Retinal pigment epithelial cell (primary cell): ENCODE measurements at places on chromosomes 5 and 9.

DNA sequence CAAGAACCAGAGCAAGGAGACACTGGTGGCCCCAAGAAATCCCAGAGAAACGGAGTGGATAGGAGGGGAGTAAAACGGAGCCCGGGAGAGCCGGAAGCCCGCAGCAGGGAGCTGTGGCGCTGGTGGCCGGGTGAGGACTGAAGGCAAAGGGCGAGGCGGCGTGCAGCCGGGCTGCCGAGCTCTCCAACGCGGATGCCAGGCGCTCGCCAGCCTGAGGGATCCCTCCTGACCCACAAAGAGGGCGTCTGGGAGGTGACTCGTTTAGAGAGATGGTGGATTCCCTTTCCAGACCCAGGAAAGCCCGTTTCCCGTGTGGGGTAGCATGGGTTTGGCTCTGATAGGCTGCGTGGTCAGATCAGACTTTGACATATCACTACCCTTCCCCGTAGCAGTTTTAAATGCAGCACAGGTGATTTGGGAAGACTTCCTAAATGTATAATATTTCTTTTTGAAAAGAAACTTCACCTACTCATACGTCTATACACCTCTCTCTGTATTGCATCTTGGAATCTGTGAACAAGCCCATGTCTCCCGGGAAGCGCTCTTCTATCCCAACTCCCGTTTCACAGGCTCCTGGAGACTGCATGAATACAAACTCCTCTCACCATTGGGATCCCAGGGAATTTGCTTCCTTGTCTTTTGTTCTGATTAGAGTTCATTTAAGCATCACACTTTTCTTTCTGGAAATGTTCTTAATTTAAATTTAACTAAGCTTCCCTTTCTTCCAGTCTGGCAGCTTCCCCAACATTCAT lies 158.1 kb downstream of the C9orf152 start:
- DNase-seq, result no peak

DNA sequence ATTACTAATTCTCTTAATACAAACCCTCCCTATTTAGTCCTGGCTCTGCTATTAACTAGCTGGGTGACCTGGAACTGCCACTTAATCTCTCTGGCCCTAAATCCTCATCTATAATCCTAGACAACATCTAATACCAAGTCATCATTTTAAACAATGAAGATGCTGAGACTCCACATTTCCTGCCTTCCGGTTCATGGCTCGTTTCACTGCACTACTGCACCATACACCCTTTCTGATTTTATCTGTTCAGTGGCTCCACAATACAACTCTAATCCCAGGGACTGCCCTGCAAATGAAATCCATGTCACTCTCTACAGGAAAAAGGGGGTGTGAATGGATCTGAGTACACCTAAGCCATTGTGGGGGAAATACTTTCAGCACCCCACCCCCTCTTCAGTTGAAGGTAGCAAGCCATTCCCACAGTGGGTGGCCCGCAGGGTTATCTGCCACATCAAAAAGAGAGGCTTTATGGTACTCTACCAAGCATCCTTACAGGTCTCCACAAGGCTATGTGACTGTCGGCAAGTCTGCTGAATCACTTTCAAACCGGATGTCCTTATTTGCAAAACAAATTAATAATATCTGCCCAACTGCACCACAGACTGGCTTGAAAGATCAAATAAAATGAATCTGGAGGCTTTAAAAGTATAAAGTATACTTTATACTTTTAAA lies 89.5 kb downstream of the EPB41L4A start:
- no peak for DNase-seq

DNA sequence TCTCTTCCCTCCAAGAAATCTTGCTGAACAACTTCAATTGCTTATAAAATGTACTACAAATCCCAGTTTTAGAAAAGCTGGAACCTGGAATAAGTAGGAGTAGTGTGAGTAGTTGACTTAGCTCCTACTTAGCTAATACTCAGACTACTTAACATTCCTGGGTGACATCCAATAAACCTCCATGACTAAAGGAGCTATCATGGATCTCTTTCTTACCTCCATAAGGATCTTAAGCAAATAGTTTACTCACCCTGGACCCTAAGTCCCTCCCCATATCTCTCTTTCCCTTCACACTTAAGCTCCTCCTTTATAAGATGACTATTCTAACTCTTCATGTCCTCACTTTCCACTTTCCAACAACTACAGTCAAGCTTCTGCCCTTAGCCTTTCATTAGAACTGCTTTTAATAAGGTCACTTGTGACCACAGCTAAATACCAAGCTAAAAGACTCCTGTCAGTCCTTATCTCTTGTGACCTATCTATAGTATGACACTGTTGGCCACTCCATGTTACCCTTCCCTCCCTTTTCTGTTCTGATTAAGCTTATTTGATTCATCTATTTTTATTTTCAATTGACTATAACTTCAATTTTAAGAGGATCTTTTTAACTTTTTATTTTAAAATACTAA lies 194.9 kb downstream of the RFX3 start:
- DNase-seq, result peak; percentile 28

DNA sequence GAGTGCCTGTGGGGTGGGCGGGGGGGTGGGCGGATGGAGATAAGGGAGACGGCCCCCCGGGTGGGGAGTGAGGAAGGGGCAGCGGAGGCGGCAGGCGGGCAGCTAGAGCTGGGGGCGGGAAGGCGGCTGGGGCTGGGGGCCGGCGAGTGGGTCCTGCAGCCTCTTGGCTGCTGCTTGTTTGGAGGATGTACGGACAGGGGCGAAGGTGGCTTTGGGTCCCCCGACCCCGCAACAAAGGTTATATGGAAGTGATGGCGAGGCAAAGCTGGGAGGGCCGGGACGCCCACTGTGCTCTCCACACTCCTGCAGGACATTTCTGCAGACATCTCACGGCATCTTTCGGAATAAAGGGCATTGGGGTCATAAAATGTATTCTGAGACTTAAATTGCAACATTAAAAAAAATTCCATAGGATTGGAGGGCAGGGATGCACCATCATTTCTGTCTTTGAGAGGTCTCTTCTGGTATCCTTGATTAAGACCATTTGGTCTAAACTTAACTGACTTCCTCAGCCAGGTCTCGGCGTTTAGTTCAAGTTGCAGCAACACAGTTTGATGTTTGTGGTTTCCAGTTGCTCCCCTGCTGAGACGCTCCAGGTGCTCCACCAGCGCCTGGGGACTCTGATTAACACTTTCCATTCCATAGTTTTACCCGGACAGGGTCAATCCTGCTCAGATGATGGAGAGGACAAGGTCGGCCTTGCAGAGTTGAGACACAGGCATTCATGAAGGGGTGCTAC lies 101.6 kb upstream of the SSBP2 start:
- DNase-seq, result no peak

- peak; percentile 44 for DNase-seq
Measured at GRCh38 chr9:24464319-24464951, 81.3 kb downstream of the IZUMO3 start.
